ENCODE measurements at places on chromosomes 7 and 10.

- peak; percentile 41 for DNase-seq
Observed at GRCh38 chr10:62306663-62307062, 38.0 kb upstream of the RTKN2 start.

DNA sequence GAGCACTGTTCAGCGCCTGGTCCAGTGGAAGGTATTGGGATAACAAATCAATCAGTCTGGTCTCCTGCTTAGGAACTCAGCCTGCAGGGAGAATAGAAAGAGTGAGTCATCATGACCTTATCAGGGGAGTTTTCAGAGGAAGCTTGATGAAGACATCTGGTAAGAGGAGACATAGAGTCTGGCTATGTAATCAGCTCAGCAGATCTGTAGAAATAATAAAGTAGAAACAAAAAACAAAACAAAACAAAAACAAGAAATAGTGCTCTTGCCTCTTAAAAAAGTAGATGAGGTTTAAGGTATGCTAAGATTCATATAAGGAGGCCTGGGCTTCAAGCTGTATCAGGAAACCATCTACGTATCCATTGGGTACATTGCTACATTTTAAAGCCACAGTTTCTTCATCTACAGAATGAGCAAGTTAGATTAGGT is 14.4 kb downstream of the TAS2R41 start:
- no peak for DNase-seq

- DNase-seq, result no peak
Observed at GRCh38 chr7:107446988-107447387, 22.9 kb upstream of the GPR22 start.

GRCh38 chr10:76113952-76114351 is 682.5 kb downstream of the LRMDA start:
- DNase-seq, result no peak

DNA sequence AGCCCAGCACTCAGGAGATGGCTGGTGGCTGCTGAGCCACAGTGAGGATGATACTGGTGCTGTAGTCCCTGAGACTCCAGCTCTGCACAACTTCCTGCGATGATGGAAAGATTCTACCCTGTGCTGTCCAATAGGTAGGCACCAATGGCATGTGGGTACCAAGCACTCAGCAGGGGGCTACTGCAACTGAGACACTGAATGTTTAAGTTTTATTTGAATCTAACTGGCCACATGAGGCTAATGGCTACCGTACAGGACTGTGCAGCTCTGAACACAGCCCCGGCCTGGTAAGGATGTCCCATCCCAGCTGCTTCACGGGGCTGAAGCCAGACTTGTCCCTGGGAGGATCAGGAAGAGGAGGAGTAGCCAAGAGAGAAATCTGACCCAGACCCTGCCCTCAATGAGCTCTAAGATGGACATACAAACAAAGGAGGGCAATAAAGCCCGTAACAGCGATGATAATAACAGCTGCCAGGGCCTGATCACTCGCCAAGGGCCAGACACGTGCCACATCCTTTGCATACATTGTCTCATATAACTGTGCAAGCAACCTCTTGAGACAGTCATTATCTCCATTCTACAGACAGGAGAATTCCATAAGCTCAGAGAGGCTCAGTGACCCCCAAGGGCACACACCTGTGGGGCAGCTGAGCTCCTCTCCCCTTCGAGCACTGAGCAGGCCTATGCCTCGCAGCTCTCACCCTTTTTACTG is 3.8 kb downstream of the GPRIN2 start:
- peak; percentile 2 for DNase-seq

GRCh38 chr10:5402798-5403197 is 1.8 kb downstream of the TUBAL3 start:
- no peak for DNase-seq

- DNase-seq, result no peak
Observed at GRCh38 chr7:11193131-11193867, 219.6 kb downstream of the PHF14 start.

- no peak for DNase-seq
Observed at GRCh38 chr10:122349758-122350369, 24.6 kb upstream of the PLEKHA1 start.

DNA sequence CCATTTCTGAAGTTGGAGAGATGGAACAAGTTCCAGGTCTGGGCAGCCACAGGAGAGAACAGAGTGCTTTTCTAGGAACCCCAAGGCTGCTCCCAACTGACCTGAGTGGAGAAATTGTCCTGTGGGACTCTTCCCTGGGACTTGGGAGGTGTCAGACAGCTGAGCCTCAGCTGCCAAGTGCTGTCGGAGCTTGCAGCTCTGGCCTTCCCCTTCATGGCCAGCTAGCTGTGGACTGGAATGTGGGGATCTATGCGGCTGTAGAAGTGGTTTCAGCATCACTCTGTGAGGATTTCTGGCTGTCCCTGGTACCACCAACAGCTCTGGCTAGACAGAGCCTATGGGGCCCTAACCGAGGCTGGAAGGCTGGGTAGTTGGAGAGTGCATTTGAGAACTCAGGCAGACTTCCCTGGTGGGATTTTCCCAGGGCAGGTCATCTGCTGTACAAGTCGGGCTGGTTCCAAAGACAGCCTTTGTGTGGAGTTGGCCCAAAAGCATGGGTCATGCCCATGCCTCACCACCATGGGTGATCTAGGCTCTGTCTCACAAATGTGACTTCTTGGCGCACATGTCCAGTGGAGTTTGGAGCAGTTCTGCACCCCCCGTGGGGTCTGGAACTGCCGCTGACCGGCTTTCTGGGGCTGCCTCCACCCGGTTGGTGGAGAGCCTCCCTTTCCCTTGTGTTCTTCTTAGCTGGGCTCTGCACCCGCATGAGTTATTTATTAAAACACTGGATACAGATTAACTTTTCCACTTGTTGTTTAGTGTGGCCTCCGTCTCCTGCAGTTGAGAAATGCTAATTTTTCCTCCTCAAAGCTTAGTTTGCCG is 10.9 kb downstream of the SUFU start:
- DNase-seq, result no peak

GRCh38 chr10:26156019-26156418 is 60.6 kb upstream of the GAD2 start:
- no peak for DNase-seq

DNA sequence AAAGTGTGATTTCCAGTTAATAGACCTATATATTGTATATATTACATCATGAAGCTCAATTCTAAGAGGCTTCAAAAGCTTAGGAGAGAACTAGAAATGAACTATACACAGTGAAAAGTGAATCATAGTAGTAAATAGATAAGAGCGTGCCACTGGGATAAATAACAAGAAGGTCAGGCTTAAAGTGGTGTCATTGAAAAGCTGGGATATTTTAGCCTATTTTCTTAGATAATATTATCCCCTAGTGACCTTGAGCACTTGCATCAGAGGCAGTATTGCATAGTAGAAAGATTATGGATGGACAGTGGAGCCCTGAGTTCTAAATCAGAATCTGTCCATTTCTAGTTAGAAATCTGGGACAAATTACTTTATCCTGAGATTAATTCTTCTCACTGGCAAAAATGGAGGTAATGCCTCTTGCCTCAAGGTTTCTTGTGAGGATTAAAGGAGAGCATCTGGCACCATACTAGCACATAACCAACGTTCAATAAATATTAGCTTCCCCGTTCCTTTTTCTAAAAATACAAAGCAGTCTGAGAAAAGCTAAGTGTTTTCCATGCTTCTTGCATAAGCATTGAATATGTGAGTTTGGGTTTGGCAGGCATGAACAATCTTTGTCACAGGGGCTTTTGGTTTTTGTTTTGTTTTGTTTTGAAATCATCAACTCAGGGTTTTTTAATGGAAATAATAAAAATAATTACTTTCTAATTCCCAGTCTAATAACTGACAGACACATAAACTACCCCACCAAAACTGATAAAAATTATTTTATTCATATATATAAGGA is 27.3 kb upstream of the MACC1 start:
- DNase-seq, result no peak

DNA sequence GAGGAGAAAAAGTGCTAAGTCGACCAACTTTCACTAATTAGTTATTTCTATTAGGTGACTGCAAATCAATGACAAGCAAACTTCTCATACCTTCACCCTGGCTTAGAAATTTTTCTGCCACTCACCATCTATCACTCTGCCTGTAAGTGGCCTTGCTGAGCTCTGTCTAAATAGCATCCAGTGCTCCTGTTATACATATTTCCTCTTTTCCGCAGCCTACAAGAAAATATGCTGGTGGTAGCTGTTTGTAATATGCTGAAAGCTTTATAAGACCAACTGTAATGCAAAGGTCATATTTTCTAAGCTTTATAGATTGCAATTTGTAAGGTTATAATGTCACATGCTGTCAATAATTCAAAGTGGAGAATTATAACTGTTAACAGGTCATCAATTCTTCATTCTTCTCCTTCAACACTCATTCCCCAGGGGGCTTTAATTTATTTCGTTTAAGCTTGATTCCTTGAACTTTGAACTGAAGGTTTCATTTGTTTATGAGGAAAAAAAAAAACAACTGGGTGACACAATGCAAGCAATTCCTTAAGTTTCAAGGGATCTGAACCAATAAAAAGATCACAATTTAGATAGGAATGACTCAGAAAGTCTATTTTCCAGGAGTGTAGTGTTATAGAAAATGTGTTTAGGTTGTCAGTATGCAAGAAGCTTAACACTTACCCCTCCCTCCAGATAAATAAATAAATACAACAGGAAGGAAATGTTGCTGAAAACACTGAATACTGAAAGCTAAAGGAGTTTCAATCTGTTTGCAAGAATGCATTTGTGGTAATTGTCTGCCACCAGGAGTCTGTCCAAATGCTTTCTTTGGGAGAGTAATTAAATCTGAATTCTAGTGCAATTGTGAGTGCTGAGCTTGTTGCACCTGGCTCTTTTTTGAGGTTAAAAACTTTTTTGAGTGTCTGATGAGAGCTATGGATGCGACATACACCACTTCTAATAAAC is 183.7 kb downstream of the SORCS1 start:
- no peak for DNase-seq

DNA sequence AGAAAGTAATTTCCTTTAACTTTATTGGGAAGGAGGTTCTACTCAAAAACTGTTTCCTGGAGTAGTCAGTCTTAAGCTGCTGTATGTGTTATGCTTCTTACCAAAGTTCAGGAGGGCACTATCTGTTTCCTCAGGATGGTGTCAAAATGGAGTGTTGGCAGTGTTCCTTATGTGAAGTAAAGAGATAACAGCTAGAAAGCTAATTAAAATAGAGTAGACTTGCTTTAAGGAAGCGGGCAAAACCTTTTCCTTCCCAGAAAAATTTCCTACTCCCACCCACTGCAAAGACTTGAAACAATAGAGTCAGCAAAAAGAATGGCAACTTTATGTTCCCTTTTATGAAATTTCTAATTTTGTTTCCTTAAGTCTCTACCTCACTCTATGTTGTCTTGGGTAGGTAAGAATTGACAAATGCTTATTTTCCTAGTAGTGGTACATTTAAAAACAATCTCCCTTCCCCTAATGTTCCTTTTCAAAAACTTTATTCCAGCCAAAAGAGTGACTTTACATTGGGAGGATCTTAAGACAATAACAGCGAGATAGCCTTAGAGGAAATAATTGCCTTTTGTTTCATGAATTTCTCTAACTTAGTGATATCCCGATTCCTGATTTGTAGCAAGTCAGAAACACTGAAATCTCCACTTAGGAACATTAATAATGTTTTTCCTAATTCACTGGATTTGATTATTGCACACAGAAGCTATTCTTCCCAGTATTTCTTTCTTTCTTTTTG is 26.5 kb upstream of the ENTPD1 start:
- DNase-seq, result no peak

DNA sequence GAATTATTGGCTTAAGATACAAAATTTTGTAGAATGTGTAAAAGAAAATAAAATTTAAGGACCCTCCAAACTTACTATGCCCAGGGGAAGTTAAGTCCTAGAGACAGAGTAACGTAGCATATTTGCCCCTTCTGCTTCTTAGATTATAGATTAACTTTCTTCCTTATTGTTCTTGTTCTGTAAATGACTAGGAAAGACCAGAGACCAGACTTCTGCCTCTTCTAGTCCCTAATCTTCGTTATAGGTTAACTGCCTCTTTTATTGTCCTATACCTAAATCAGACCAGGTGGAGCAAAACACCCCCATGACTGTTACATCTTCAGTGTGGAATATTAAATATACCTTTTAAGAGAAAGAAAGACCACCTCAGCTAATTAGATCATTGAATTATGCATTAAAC is 160.5 kb downstream of the PHTF2 start:
- no peak for DNase-seq

DNA sequence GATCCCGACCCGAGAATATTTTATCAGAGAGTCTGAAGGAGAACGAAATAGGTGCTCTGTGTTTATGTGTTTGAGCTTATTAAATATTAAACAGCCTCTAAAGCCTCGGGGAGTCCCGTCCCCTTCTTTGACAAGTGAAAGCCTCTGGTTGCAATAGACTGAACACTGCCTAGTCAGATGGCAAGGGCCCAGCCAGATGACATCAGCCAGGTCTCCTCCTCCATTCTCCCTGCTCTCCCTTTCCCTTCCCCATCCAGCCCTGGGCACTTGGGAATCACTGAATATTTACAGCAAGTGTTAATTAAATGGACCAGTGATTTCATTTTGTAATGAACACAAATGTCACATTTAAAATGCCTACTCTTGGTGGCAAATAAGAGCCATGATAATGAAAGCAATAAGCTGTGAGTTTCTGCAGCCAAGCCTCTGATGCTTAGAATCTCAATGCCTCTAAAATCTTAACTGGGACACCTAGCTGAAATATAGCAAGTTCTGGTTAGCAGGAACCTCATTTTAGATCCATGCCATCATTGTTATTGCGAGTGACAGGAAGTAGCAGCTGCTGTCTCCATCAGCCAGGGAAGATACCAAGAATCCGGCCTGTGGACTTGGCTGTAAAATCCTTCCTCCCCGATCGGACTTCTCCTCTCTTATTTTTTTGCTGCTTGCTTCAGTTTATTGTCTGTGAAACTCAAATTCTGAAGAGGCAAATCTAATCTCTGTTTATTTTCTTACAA is 202.1 kb downstream of the PRPF18 start:
- peak; percentile 23 for DNase-seq

DNA sequence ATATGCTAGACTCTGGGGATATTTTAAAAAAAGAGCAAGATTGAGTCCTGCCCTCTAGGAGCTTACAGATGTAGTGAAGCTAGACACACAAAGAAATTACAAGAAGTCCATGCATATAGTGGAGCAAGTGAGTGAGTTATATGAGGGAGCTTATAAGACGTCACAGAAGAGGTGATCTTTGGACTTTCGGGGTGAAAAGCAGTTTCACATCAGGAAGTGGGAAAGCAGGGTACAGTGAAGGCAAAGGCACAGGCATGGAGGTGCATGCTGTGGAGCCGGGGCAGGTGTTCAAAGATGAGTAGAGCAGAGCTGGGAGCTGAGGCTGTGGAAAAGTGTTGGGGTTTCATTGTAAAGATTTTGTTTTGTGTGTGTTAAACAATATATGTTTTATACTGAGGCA is 38.5 kb upstream of the EXOC6 start:
- no peak for DNase-seq

GRCh38 chr10:9792181-9792580 is 1225.5 kb upstream of the CELF2 start:
- DNase-seq, result no peak

DNA sequence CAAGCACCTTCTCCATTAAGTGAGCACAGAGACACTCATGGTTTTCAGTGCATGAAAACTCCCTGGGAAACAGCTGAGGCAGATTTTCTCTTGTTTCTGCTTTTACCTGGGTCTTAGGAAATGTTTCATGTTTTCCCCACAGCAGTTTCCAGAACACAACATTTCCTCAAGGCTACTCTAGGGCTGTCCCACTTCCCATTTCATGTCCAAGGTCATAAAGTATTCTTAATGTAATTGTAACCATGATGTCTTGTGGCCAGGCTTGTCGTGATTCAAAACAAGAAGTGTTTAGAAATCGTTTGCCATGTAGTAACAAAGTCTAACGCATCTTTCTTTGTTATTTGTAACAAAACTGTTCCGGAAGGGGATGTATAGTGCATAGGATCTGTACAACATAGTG is 83.8 kb upstream of the NRP1 start:
- no peak for DNase-seq

- no peak for DNase-seq
Observed at GRCh38 chr7:28643188-28643569, 230.9 kb downstream of the CREB5 start.
